ENCODE measurements at places on chromosomes 1 and 21.
A peak's percentile ranks its signal among the peaks of the same experiment; 100 is the strongest.

GRCh38 chr1:210024996-210025395 is 87.0 kb downstream of the SYT14 start:
- no peak for DNase-seq

DNA sequence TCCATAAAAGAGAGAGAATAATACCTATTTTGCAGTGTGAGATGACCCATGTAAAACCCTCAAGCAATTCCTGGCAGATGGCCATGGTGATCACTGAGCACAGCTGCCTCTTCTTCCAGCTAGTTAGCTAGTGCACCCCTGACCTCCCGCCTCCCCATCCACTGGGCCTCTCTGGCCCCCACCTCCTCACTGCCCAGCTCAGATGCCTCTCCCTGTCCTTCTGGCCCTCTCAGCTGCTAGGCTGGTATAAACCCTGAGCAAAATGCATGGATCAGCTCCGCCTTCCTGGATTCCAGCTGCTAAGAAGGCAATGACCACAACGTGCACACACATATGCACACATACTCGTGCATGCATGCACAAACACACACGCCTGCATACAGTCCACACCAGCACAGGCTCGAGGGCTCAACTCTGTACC is 117.2 kb downstream of the DMRTB1 start:
- DNase-seq, result no peak

DNA sequence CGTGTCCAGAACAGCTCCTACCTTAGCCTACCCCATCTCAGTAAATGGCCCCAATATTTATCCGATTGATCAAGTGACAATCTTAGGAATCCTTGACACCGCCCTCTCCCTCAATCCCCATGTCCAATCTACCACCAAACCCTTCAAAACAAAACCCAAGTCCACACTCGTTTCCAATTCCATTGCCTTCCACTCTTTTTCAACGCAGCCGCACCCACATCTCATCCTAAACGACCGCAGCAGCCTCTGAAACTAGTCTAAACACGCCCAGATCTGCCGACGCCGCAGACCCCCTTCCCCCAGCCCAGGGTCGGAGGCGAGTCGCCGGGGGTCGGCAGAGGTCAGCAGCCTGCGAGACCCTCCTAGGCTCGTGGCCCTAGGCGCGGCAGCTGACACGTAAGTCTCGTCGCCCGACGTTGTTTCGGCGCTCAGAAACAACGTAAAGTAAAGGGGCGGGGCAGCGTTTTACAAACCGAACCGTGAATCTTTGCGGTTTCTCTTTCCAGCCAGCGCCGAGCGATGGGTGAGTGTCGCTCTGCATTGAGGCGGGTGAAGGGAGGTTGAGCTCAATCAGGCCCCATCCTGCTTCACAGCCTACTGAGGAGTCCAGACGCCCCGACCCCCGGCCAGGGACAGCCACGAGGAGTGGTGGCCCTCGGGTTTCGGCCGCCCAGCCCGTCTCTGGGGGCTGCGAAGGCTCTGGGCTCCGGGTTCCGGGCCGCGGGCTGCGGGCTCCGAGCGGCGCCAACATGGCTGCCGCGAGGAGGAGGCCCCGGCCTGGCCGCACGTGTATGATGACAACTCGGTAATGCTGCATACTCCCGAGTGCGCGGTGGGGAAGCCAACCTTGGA is at the start of gene RPS8:
Gene RPS8 (plus strand): TSS at position 463 of the 852 bp plus-strand sequence. CDS start 57 bp downstream, at position 520.
- peak; percentile 92 for DNase-seq

DNA sequence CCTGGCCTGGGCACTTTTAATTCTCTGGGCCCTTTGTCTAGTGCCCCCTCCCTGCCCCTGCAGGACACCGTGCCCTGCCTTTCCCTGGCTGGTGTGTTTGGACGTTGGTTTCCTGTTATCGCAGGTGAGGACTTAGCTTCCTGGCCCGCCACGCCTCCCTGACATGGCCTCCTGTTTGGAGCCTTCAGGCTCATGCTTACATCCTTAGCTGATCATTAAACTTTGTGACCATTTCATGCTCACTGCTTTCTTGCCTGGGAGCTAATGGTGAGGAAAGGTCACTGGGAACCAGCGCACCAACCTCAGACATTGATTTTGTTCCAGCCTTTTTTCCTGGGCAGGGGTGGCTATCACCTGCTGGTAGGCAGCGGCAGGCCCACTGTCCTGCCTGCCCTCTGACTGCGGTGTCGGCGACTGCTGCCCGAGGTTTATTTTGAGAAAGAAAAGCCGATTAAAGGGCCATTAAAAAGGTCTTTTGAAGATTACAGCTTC is 3.7 kb downstream of the PFKL start:
- DNase-seq, result no peak

GRCh38 chr1:43935711-43936427 is 2.3 kb downstream of the ARTN start:
- DNase-seq, result no peak

- no peak for DNase-seq
These were observed 57.1 kb upstream of the GADD45A start for GRCh38 chr1:67627906-67628305.

DNA sequence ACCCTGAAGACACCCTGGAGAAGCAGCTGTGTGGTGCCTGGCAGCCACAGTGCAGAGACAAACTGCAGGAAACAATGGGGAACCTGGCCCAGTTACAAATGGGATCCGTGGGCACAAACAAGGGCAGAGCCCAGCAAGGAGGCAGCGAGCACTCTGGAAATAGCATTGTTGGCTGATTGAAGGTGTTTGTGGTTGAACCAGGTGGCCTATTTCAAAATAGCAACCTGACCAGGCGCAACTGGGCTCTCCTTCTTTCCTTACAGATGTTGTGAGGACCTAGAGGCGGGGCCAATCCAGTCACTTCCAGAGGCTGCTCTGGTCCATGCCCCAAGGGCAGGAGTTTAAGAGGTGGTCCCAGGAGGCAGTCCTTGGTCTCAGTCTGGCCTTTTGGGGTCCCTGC is 21.7 kb upstream of the ZBTB21 start:
- DNase-seq, result no peak

GRCh38 chr1:199218065-199218464 is 579.2 kb downstream of the PTPRC start:
- DNase-seq, result no peak

GRCh38 chr21:28742527-28742926 is 250.2 kb downstream of the LTN1 start:
- DNase-seq, result no peak

- DNase-seq, result no peak
These were observed 5.2 kb upstream of the LRRC53 start for GRCh38 chr1:74517599-74518051.

GRCh38 chr1:40270152-40270834 is 12.3 kb downstream of the ZMPSTE24 start:
- no peak for DNase-seq

GRCh38 chr1:44693159-44693558 is 18.6 kb downstream of the ARMH1 start:
- DNase-seq, result no peak

GRCh38 chr1:153352523-153352922 is 3.9 kb upstream of the PGLYRP4 start:
- peak; percentile 42 for DNase-seq

DNA sequence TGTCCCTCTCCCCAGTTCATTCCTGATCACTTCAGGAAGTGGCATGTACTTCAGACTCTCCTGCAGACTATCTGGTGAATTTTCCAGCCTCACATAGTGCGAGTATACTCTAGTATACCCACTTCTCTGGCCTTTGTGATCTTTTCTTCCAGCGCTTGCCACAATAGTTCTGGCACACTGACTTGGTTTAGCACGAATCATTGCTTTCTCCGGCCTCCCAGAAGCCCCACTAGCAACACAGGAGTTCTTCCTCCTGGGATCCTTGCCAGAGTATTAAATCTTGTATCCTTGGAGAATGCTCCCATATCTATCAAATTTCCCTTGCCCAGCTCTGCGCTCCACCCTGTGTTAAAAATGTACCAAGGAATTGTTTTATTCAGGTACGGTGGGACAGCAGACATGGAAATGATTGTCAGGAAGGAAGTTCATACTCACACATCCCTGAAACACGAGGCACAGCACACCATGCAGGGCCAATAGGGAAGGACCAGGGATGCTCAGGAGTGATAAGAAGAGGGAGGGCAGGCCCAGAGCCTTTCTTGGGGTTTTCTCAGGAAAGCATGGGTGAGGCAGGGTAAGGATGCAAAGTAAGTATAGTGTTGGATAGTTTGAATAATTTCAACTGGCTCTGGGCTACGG is 136.7 kb downstream of the ADSS2 start:
- no peak for DNase-seq

- DNase-seq, result no peak
These were observed 11.2 kb upstream of the ADAMTSL4 start for GRCh38 chr1:150537732-150538684.

- DNase-seq, result no peak
These were observed 10.8 kb downstream of the OLIG1 start for GRCh38 chr21:33080776-33081175.

- DNase-seq, result no peak
These were observed 219.8 kb downstream of the DAB1 start for GRCh38 chr1:57204091-57204490.

DNA sequence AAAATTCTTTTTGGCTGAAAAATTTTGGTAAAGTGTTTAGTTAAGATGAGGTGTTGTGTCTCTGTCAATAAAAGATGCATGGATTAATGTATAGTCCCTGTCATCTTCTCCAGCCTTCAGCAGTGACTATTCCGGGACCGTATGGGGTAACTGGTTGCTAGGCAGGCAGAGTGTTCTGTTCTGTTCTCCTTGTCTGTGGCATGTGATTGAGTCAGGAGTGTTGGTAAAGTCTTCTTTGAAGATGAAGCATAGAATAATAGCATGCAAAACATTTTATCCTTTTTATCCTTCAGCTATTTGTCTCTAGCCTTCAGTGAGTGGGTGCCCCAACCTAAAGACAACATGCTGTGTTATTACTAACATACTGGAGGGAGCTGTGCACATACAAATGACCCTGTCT is 74.6 kb downstream of the RGL1 start:
- DNase-seq, result no peak

DNA sequence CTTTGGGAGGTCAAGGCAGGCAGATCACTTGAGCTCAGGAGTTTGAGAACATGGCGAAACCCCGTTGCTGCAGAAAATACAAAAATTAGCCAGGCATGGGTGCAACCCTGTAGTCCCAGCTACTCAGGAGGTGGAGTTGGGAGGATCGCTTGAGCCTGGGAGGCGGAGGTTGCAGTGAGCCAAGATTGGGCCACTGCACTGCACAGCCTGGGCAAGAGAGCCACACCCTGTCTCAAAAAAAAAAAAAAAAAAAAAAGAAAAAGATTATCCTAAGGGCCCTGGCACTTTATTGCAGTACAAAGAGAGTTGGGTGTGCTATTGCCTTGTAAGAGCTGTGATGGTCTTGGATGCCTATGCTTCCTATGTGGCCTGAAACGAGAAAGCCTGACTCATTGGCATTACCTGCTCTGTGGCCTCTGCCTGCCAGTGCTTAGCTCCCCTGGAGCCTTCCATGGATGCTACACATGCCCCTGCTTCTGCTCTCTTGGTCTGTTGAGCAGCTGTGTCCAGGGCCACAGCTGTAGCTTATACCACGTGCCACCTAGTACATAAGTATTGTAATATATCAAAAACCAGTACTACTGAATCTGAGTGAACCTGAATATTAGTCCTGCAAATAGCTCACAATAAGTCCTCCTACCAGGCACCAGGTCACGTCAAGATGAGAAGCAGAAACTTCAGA is 45.8 kb downstream of the DNAJC6 start:
- no peak for DNase-seq

DNA sequence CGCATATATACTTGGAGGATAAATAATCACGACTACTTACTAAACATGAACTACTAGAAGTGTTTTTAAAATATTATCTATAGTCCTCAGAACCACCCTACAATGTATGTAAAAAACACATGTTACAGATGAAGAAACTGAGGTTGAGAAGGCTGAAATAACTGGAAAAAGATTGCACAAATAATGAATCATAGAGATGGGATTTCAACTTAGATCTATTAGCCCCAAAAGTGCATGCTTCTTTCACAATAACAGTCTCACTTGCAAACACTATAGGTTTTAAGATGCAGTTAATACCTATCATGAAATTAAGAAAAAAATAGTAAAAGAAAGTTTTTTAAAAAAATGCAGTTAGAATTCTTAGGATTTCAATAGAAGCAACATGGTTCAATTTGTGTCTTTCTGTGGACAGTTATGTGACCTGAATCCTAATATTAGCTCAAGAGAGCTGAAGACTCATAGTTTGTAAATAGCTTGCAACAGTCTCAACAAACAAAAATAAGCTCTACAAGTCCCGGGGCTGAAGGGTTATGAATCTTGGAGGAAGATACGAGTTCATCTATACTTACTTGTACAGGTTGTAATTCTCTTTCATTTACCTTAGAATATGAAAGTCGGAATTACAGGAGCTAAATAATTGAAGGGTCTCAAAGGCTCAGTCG is 58.6 kb upstream of the NTPCR start:
- no peak for DNase-seq

DNA sequence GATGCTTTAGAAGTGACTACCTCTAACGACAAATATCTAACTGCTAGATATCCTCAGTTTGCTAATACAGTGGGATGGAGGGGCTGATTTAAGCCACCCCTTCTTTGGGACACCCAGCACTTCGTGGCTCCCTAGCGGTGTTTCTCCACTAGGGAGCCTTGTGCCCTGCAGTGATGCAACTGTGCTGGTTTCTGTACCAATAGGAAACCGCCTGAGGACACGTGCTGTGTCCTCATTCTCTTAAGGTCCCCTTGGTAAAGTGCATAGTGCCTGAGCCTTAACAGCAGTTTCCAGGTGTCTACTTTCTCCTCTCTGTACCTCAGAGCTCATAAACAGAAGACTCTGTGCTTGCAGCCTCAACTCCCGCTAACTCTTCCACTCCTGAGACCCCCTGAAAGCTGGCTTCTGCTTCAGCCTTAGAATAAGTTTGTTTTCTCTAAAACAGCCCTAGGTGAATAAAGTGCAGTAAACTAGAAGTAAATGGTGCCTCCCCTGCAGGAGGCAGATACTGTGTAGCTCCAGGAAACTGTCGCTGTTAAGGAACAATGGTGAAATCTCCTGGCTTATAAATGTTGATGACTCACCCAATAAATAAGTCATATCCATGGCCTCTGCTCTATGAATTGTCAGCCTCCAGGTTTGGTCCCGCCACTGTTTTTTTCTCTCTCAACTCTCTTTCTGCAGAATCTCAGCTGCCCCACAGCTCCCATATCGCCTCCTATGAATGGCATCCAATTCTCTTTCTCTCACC is 130.4 kb downstream of the AK5 start:
- DNase-seq, result no peak

GRCh38 chr1:165988275-165988674 is 160.9 kb downstream of the UCK2 start:
- DNase-seq, result no peak

DNA sequence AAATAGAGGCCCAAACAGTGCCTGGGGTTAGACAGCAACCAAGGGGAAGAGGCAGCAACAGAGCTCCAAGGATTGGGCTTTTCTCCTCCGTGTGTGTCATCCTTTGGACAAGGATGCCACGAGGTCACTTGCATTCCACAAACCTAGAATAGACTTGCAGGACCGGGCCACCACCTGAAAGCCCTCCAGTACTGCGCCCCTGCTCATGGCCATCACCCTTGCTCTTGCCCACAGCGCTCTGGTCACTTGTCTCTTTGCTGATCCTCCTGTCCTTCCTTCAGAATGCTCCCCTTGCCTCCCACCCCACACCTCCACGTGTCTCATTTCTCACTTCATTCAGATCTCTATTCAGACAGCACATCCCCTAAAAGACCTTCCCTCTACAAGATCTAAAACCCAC is 247.4 kb downstream of the MATN1 start:
- DNase-seq, result no peak

GRCh38 chr1:115280064-115280463 is 58.0 kb downstream of the NGF start:
- DNase-seq, result no peak
